ENCODE measurements at places on chromosomes 1 and 21. TPM values are rescaled to one million over a fixed set of nuclear protein-coding genes. Genes with fewer than 3 reads are reported as not detected.

The SPRR3 gene
- not detected for total RNA-seq

The CFAP141 gene
- total RNA-seq = not detected

The CYP4B1 gene
- not detected for total RNA-seq

The CEP170 gene
- total RNA-seq = 47.0 TPM

The BROX gene
- 67.6 TPM for total RNA-seq

The CTTNBP2NL gene
- 13.0 TPM for total RNA-seq

The GJB5 gene
- not detected for total RNA-seq

The KCNK1 gene
- total RNA-seq = 0.09 TPM

- no peak for DNase-seq
Observed at GRCh38 chr1:50421366-50421748, 1.9 kb downstream of the DMRTA2 start.

GRCh38 chr1:4422504-4423289 lies 231.7 kb upstream of the AJAP1 start:
- no peak for DNase-seq

DNA sequence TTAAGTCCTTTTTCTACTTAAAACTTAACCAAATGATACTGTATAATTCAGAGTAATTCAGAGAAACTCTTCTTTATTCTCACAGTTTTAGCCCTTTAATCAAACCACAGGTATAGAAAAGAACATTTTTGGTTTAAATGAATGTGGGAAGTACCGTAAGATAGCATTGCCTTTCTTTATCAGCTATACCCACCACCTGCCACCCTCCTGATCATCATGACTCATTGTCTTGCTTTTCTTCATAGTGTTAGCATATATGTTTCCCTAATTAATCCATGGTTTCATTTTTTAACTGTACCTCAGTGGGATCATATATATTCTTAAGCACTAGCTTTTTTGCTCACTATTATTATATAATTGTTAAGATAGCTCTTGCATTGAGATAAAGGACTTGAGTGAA lies 27.5 kb upstream of the ANGPTL1 start:
- DNase-seq = no peak

GRCh38 chr1:185062710-185063370 lies 17.5 kb downstream of the RNF2 start:
- no peak for DNase-seq

GRCh38 chr1:24987875-24988557 lies 57.9 kb upstream of the RUNX3 start:
- DNase-seq = no peak

GRCh38 chr21:42344631-42345030 lies 6.2 kb downstream of the TFF2 start:
- DNase-seq = no peak

DNA sequence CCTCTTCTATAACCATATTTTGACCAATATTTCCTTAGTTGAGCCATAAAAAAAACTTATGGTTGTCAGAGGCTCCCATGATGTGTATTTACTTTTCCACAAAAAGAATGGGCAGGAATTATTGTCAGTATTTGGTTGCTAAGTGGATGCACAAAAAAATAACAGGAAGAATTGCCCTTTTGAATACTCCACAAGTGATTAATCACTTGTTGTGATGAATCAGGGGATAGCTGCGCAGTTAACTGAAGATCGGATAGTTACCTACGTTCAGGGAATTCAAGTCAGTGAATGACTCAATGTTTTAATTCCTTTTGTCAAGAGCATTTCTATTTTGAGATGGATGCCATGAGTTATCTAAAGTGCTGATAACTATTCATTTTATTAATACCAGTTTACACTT lies 785.2 kb upstream of the B3GALT2 start:
- DNase-seq = peak; percentile 44

DNA sequence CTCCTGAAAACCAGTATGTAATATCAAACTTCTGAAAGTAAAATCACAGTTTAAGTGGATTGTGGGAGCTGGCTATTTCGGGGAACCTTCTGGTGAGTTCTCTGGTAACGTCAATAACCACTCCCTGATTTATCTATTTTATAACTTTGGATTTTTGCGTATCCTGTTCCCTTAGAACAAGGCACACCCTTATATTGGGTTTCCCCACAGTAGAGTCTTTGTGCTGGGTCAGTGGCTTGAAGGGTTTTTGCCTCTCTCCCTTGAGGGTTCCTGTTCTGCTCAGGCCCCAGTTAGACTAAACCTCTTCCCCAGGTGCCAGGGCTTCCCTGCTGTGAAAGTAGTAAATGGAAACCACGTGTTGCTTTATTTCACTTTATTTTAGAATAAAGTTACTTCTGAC lies 21.3 kb downstream of the CCN1 start:
- DNase-seq = no peak

DNA sequence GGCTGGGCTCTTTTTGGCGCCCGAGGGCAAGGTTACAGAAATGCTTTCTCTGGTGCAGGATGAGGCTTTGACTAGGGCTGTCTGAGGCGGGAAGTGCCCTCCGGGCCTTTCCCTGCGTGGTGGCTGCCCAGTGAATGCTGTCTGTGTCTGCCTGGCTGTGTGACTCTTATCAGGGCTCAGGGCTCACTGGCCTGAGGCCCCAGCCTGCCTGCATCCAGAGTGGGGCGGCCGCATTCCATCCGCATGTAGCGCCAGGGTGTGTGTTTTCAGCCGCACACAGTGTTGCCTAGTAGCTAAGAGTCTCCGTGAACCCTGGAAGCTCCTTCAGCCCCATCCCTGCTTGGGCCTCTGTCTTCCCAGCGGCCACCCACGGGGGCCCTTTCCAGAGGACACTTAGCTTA lies 59.1 kb downstream of the FAAP20 start:
- peak; percentile 88 for DNase-seq

DNA sequence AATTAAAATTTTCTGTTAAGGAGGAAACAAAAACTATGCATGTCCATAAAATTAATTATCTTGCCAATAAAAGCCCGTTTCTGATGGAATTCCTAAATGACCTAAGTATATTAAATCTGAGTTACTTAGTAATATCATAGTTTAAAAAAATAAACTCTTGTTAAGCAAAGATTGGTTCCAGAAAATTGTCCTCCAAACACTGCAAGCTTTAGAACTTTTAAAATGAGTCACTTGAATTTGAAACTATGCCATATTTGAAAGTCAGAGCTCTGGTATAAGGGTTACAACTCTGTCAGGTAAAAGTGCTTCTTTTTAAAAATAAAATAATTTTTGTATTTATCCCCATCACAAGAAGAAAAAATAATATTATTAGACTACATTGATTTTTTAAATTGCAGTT lies 409.5 kb downstream of the PLPP3 start:
- no peak for DNase-seq

GRCh38 chr1:13593511-13594131 lies 10.0 kb downstream of the PDPN start:
- DNase-seq = peak; percentile 88

GRCh38 chr1:16905110-16905867 lies 9.5 kb downstream of the RNU1-2 start:
- DNase-seq = peak; percentile 98

DNA sequence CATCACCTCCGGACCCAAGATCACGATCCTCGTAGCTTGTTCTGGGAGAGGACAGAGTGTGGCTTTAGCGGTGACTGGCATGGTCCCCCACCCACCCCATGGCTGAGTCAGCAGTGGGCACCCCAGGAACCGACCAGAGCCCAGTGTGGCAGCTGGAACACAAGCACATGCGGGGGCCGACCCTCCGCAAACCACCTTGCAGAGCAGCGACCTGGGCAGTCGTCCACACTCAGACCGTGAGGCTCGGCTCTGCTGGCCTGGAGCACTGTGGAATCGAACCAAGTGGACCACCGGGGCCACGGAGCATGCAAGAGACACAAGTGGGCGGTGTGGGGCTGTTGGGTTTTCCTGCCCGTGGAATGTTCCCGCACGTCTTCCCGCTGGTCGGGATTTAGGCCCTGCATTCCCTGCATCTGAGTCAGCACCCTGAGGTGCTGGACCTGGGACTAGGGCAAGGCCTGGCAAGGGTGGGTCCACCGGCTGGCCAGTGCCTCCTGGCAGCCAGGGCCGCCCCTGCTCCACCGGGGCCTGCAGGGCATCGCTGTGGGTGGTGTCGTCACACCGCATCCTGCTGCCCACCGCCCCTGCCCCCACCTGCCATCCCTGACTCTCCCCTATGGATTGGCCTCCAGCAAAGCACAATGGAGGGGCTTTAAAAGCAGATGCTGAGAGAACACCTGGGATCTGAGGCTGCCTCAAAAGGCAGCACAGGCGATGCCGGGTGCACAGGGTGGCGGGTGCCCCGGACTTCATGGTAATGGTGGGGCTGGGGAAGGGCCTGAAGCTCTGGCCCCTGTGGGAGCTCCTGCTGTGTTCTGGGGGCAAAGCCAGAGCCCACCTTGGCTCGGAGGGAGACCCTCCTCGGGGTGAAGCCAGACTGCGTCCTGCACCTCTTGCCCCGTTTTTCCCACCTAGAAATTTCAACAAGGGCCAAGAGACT lies 18.5 kb downstream of the MORN1 start:
- no peak for DNase-seq

GRCh38 chr1:6842301-6842700 lies 57.0 kb downstream of the CAMTA1 start:
- DNase-seq = no peak

DNA sequence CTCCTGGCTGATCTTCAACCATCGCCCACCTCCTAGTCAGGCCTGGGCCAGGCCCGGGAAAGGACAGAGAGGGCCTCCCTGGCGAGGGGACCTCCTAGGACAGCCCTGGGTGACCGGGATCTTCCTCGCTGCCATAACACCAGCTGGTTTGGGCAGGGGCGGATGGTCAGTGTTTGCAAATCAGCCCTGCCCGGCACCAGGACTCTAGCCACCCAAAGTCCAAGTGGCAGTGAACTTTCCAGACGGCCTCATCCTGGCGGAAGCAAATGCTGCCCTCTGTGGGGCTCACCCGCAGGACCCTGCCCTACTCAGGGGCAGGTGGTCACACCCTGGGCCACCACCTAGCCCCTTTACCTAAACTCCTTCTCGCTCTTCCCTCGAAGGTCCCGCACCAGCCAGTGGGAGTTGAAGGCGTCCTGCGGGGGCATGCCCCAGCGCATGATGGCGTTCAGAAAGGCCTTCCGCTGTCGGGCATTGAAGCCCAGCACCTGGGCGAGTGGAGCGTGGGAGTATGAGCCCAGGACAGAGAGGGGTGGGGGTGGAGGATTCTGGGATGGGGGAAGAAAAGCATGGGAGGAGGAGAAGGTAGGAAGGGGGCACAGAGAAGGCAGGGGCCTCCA lies 55.3 kb downstream of the CHD5 start:
- DNase-seq = no peak

DNA sequence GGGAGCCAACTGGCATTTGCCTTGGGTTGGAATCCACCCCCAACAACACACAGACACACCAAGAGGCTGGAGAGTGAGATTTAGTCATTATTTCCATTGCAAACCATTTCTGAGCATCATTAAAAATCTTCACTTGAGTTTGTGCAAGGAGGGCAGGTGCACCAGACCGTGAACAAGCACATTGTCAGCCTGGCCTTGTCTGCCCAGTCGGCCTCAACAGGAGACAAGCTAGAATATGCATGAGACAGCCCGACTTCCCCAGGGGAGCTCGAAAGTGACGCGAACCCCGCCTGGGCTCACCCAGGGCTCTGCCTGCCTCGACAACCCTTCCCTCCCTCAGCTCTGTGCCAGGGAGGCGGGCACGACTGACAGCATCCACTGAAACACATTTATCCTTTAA lies 15.4 kb upstream of the GUCA2B start:
- no peak for DNase-seq

- DNase-seq = no peak
Observed at GRCh38 chr1:17875171-17875881, 120.2 kb downstream of the ACTL8 start.

- no peak for DNase-seq
Observed at GRCh38 chr1:215958841-215959240, 391.7 kb downstream of the KCTD3 start.

GRCh38 chr1:22878626-22879025 lies 94.0 kb downstream of the LACTBL1 start:
- no peak for DNase-seq

- DNase-seq = no peak
Observed at GRCh38 chr1:90728502-90729287, 11.6 kb upstream of the BARHL2 start.

- DNase-seq = no peak
Observed at GRCh38 chr1:66732407-66733166, 19.7 kb upstream of the DYNLT5 start.

GRCh38 chr21:44593598-44594405 lies 1.5 kb upstream of the KRTAP10-6 start:
- peak; percentile 32 for DNase-seq

DNA sequence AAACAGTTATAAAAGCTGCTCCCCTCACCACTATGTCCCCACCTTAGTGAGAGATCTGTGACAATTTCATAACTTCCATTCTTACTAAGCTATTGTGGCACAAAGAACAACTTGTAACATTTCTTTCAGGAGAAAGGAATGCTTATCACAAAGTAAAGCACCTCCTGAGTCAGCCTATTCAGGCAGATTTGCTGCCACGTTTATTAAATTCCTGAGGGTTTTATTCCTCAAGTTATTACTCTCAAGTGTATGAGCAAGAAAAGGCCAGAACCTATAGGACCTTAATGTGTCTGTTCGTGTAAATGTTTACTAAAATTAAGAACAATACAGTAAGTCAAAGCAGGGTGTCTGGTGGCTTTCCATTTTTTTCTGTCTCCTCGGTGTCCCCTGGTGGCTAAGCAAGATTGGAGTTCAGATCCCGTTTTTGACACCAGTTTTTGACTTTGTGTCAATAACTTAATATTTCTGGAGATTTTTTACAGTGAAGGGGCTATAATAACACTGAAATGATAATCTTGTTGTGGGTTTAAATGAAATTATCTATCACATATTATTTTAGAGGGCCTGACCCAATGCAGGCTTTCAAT lies 1539.6 kb downstream of the BRINP3 start:
- DNase-seq = no peak

- no peak for DNase-seq
Observed at GRCh38 chr1:105652109-105652508, 1404.4 kb upstream of the PRMT6 start.
